ENCODE measurements at places on chromosomes 3 and 15.

DNA sequence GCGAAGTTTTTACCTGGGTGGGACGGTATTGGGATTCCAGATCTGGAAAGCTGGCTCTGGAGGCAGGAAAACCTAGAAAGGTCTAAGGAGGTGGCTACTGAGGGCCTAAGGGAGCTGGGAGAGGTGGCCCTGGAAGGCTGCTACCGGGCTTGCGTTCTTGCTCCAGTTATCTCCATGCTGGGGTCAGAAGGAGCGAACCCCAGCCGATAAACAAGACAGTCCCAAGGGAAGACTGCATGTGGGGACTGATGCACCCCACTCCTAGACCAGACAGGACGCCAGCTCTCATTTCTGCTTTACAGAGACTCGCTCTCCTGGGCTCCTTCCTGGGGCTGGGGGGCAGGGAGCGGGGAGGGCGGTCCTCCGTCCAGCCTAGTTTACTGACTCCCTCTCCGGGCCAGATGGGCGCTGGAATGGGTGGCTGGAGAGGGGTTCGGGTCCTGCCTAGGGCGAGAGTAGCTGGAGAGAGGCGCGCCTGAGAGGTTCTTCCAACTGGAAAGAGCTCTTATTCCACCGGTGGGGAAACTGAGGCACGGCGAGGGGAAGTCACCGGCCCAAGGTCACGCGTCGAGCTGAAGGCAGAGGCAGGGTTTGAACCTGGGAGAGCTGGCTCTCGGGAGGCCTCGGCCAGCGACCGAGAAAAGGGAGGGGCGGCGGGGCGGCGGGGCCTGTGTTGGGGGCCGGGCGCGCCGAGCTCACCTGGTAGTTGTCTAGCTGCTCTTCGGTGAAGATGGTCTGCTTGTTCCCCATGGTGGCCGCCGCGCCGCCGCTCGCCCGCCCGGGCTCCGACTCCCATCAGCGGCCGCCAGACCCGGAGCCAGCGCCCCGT lies 565 bp downstream of the CIB2 start:
- no peak for DNase-seq

- DNase-seq: no peak
These were observed 515.3 kb downstream of the ZBBX start for GRCh38 chr3:166864473-166865467.

DNA sequence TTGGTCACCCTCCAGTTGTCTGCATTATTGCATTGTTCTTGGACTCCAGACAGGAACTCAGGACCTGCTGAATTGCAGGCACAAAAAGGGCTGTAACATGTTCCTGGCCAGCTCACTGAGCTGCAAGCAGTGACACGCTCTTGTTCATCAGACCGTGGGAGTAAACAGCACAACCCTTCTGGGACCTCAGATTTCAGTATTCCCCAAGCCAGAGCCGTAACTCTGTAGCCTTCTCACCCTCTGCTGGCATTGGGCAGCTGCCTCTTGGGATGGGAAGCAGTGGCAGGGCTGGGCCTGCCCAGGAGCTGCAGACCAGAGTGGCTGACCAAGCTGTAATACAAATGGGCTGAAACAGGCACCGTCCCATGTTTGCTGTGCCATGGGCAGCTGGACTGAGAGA lies 607.1 kb upstream of the BCHE start:
- DNase-seq: no peak

DNA sequence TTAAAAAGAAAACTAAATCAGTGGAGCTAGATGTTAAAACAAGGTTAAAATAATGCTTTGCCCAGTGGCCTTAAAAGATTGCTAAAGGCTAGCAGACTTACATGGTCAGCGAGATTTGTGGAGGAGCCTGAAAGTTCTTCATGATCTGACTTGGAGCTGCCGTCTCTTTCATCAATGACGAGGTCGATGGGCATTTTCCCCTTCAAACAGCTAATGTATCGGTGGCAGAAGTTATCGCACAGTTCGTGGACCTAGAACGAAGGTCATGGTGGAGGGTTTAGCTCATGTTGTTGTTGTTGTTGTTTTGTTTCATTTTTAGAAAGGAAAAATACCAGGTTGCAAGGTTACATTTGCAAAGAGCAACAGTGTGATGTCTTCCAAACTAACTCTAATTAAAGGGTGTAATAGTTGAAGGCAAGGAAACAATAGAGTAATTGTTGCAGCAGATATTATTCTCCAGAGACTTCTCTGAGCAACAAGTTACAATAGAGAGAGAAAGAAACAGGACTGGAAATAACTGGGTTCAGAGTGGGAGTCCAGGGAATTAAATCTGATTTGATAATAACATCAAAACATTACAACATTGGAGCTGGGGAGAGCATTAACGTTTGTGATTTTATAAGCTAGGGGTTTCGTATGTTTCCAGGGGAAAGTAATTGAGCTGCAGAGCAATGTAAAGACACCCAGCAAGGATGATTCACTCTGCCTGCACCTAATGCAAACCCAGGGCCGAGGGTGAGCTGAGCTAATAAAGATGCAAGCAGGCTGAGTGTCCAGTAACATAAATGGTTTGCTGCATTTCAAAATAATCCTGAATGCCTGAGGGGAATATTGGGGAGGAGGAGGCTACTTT lies 6.6 kb downstream of the MEIS2 start:
- no peak for DNase-seq

GRCh38 chr3:62682826-62683225 lies 192.4 kb downstream of the CADPS start:
- no peak for DNase-seq

GRCh38 chr3:21421096-21421495 lies 329.9 kb downstream of the ZNF385D start:
- no peak for DNase-seq

- DNase-seq: no peak
These were observed 202.4 kb upstream of the PRICKLE2 start for GRCh38 chr3:64427671-64428070.

GRCh38 chr15:100903168-100903554 lies 16.0 kb upstream of the LRRK1 start:
- no peak for DNase-seq

DNA sequence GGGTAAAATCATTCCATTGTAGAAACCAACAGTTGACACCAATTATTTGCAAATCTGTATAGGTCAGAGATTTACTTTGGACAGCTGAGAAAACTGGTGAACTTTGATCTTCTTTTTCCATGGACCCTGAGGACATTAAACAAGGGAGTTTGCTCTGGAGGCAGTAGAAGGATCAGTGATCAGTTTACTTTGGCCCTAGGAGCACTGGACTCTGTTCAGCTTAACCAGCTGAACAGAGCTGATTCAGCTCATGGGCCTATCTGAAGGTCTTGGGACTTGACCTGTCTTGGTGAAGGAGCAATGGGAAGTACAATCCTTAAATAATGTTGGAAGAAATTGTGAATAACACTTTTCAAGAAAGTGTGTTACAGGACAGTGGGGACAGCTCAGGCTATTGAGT lies 15.2 kb upstream of the TF start:
- DNase-seq: no peak

GRCh38 chr3:123799544-123800361 lies 84.4 kb downstream of the MYLK start:
- DNase-seq: no peak

- DNase-seq: no peak
These were observed 13.1 kb upstream of the ITPKA start for GRCh38 chr15:41480396-41481140.

DNA sequence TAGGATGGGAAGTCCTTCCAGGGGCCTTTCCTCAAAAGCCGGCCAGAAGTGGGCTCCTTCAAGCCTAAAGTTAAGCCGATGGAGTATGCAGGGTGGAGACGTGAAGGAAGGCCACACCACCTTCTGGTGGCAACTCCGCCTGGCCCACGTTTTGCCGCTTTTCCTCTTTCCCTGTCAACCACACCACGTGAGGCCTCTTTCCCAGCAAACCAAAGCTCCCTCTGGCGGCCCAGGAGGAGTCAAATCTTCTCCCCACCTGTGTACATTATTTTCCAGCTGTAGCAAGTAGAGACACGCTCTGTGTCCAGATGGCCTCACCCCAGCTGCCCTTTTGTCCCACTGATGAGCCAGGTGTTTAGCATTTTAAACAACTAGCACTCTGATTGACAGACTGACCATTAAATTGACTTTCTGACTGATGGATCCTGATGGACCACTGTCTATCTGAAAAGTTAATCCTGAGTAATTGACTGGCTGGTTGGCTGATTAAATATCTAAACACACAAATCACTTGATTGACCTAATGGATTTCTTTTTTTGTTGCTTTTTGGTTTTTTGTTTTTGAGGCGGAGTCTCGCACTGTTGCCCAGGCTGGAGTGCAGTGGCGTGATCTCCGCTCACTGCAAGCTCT lies 59.6 kb upstream of the ZBTB38 start:
- DNase-seq: no peak

- peak; percentile 79 for DNase-seq
These were observed 2.4 kb downstream of the ARHGEF3 start for GRCh38 chr3:56799251-56799882.

DNA sequence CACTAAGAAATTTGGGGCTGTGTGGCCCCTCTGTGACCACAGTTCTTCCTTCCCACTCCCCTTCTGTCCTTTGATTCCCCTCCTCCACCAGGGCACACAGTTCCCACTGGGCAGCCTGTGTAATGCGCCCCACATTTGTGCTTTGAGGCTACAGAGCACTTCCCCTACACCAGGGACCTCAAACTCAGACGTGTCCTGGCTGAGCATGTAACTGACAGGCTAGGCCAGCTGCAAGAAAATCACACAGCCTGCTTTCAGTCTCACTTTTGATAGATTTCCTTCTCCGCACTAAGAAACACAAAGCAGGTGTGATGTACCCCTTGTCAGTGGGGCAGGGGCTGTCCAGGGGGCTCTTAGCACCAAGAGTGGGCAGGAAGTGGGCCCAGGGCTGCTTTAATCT lies 29.6 kb downstream of the PRKCD start:
- DNase-seq: no peak

DNA sequence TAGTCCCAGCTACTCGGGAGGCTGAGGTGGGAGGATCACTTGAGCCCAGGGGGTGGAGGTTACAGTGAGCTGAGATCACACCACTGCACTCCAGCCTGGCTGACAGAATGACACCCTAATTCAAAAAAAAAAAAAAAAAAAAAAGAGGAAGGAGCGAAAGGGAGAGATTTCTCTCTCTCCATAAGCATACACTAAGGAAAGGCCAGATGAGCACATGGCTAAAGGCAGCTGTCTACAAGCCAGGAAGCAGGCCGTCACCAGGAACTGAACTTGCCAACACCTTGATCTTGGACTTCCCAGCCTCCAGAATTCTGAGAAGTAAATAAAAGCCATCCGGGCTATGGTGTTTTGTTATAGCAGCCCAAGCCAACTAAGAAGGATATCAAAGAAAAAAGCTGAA lies 7.5 kb downstream of the SRGAP3 start:
- no peak for DNase-seq

- no peak for DNase-seq
These were observed 24.2 kb downstream of the HDAC11 start for GRCh38 chr3:13504161-13504831.

DNA sequence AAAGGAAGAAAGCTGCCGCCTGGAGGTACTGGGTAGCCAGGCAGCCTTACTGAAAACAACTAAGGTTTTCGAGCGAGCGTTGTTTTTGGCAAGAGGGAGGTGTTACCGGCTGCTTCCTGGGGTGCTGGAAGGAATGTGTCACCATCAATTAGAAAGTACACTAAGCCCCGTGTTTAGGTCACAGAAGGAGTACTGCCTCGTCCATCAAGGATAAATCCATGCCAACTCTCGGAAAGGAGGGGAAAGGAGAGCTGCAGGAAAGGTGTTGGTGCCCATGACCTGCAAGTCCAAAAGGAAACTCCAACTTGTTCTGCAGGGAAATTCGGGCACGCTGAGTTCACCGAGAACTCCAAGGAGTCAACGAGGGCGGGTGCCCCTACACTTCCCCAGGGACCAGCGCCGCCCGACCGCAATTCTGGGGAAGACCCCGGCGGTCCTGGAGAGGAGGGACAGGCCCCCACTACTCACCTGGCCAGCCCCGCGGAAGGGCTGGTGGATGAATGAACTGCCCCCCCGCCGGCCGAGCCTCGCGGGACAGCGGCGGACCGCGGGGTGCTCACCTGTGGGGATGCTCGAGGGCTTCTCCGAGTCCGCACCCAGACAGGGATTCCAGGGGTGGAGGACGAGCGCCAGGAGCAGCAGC lies 542 bp downstream of the PLOD2 start:
- DNase-seq: peak; percentile 17

GRCh38 chr3:161108840-161109239 lies 3.7 kb upstream of the B3GALNT1 start:
- DNase-seq: no peak

DNA sequence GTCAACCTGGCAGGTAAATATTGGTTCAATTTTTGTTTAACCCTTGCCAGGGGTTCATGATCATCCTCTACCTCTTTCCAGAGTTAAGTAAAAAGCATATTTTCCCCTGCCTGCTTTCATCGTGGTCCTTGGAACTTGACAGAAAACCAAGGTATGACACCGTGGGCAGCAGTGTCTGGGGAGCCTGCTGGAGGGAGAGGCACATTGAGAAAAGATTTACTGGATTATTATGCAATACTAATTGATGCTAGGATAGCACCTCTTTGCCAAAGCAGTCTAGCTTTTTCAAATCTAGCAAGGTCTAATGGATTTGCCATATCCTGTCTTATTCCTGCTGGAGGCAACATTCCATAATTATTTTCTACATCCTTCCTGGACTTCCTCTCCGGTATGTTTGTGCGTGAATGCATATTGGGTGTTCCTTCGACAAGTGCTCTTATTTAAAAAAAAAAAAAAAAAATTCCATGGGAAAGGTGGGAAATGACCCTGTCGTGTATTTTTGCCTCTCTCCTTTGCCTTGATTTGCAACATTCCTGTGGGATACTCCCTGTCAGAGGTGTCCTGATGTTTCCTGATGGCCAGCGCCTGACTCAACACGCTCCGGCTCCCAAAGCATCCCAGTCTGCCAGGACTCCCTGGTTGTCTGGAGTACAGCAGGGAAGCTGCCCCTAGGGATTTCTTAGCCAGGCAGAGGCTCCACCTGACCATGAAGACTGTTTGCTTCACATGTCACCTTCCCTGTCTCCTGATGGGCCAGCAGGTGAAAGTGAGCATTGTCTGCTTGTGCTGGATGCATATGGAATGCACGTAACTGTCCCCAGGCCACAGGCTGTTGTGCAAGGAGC lies 6.3 kb downstream of the BHLHE40 start:
- DNase-seq: peak; percentile 31

GRCh38 chr3:151925419-151925818 lies 52.0 kb downstream of the SUCNR1 start:
- peak; percentile 45 for DNase-seq

GRCh38 chr3:2099028-2099671 lies 484 bp downstream of the CNTN4 start:
- no peak for DNase-seq

GRCh38 chr3:122100591-122101463 lies 45.7 kb downstream of the CD86 start:
- peak; percentile 87 for DNase-seq

DNA sequence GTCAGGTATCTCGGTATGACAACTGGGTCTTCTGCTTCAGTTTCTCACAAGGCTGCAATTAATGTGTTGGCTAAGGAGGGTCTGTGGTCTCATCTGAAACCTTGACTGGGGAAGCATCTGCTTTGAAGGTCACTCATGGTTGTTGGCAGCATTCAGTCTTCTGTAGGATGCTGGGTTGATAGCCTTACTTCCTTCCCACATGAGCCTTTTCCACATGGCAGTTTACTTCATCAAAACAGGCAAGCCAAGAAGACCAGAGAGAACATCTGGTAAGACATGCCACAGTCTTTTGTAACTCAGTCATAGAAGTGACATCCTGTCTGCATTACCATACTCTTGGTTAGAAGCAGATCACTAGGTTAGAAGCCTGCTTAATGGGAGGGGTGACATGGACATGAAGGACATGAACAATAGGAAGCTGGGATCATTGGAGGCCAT lies 49.5 kb downstream of the CMC1 start:
- DNase-seq: no peak

- DNase-seq: peak; percentile 40
These were observed 631 bp downstream of the UBR1 start for GRCh38 chr15:43105077-43105736.

GRCh38 chr15:71874245-71874644 lies 63.9 kb downstream of the NR2E3 start:
- peak; percentile 15 for DNase-seq
